ENCODE measurements at places on chromosomes 7 and 10.

- ATAC-seq = no peak
These were observed 97.9 kb upstream of the KLF14 start for GRCh38 chr7:130831817-130832481.

DNA sequence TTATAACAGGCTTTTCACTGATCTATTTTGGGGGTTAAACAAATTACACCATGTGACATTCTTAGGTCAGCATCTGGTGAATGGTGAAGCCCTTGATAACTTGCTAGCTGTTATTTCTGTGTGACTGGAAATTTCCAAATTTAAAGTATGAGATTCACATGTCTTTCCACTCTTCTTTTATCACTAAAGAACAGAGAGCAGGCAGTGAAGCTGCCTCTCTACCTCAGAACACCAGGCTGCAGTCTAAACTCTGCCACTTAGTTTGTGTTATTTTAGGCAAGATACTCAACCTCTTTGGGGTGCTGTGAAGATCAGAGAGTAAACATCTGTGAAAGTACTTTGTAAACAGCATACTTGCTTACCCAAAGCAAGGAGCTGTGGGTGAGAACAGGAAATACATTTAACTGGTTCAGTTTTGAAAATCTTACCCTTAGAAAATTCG is 15.5 kb upstream of the SP4 start:
- ATAC-seq = no peak

- ATAC-seq = peak; percentile 72
These were observed 106.7 kb downstream of the TNS3 start for GRCh38 chr7:47474937-47475879.

DNA sequence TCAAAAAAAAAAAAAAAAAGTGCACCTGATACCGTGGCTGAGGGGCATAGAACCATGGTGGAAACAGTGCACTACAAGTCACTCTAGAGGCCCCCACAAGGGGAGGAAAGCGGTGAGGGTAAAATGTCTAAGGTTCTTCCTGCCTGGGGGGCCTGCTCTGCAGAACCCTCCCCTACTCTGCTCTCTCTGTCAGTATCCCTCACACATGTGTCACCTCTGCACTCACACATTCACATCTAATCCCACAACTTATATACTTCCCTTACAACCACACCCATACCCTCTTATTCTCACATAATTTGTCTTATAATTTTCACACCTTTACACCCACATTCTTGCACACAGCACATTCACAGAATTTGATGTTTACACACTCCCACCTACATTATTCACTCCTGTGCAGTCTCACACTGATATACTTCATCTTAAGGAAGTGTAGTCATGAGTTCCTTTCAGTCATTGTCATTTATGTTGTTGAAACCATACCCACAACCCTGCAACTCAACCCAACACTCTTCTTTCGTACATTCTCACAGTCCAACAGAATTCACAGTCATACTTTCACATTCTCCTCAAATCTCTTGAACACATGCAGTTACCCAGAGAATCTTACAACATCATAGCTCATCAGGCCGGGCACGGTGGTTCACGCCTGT is 68.0 kb upstream of the PAX2 start:
- ATAC-seq = peak; percentile 53

DNA sequence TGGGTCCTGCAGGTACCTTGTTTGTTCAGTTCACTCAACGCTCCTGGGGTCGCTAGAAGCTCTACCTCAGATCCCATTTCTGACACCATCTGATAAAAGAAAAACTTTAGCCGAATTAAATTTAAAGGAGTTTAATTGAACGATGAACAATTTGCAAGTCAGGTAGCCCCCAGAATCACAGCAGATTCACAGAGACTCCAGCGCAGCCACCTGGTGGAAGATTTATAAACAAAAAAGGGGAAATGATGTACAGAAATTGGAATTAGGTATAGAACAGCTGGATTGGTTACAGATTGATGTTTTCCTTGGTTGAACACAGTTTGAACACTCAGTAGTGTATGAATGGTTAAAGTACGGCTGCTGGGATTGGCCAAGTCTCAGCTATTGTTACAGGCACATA is 23.1 kb downstream of the FBXL13 start:
- ATAC-seq = no peak

DNA sequence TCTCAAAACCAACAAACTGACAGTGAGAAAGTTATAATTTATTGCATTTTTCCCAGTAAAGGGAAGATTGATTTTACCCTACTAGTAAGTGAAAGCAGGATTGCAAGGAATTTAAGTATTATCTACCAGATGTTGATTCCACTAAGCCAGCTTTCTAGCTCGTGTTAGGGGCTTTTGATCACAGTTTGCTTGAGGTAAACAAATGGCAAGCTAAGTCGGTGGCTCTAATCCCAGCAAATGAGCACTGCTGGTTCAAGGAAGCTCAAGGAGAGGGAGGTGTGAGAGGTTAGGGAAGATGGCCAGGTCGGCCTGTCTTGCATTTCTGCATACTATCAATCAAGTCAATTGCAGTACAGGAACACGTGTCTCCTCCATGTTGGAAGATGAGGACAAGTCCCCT is 448.7 kb upstream of the POM121L12 start:
- no peak for ATAC-seq

GRCh38 chr10:133128126-133129070 is 31.6 kb upstream of the KNDC1 start:
- ATAC-seq = no peak

GRCh38 chr7:158176561-158177173 is 411.0 kb downstream of the PTPRN2 start:
- ATAC-seq = no peak

DNA sequence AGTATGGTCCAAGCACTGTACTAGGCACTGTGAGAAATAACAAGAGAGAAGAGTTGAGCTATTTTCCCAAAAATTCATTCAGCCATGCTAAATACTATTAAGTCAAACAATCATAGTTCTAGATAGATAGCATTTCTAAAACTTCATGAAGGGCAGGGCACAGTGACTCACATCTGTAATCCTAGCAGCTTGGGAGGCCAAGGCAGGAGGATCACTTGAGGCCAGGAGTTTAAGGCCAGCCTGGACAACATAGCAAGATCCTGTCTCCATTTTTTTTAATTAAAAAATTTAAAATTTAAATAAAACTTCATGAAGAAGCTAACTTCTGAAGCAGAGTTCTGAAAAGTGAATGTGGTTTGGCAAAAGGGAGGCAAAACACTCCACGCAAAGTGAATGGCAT is 29.9 kb downstream of the USP54 start:
- ATAC-seq = no peak

- no peak for ATAC-seq
These were observed 127.5 kb downstream of the SNX10 start for GRCh38 chr7:26419198-26419597.

DNA sequence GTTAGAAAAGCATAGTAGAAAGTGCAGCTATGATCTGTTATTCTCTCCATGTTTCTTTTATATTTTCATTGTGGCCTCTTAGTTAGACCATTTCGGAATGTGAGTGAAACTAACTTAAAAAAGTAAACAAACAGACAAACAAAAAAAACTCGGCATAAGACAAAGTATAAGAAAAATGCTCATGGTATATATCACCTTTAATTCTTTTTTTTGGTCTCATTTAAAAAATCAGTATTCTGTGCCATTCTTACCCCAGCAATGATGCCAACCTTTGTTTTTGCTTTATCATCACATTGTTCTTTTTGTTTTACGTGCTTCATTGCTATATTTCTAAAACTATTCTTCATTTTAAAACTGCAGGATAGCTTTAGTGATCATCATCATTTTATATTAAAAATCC is 2.8 kb upstream of the TMEM229A start:
- ATAC-seq = no peak
